ENCODE measurements at places on chromosomes 2 and 18. TPM values are rescaled to one million over a fixed set of nuclear protein-coding genes. Genes with fewer than 3 reads are reported as not detected.

Gene ZNF385B
- not detected for total RNA-seq

Gene CREG2
- not detected for total RNA-seq

Gene TXNDC2
- total RNA-seq: not detected

Gene SERPINB11
- total RNA-seq: not detected

Gene MC5R
- not detected for total RNA-seq
